ENCODE measurements at places on chromosomes 16 and 17.
A peak's percentile ranks its signal among the peaks of the same experiment; 100 is the strongest.

DNA sequence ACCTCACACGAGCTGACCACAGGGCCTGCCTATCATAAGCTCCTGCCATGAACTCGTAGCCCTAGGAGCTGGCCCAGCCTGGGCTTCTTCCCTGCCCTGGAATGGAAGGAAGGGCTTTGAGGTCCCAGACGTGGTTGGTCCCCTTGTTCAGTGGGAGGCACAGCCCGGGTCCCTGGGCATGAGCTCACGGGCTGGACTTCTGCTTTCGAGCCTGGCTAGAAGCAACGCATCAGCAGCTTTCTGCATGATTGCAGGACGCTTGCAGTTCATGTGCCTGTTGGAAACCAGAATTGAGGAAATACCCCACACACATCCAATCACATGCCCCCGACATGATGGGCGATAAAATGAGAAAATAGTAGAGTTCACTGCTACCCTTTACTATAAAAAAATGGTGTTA lies 293.3 kb downstream of the MAF start:
- DNase-seq = no peak

DNA sequence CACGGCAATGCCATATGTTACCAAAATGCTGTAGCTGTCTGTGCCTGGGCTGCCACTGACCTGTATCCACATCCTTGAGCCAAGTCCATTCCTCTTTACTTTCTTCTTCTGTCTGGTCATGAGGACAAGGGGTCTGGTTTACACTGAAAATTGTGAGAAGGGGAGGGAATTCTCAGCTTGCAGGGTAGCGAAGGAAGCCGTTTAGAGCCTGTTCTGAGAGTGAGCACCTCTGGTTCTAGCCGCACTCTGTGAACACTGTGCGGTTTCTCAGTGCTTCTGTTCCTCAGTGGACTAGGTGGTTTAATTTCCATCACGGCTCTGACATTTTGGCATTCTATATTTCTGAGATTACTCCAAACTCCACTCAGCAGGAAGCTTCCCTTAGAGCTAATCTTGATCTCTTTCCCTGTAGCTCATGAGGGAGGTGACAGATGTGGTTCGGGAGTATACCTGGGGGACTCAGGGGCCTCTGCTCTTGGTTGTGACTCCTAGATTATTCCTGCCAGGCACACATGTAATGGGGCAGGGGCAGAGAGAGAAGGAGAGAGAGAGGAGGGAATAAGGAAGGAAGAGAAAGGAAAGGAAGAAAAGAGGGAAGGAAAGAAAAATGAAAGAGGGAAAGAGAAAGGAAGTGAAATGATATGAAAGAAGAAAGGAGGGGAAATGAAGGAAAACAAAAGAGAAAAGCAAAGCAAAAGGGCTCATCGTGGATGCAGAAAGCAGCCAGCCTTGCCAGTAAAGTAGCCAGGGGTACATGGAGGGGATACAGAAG lies 14.2 kb upstream of the TBX21 start:
- no peak for DNase-seq

- peak; percentile 66 for DNase-seq
Measured at GRCh38 chr16:30054959-30055553, 10.5 kb upstream of the ALDOA start.

DNA sequence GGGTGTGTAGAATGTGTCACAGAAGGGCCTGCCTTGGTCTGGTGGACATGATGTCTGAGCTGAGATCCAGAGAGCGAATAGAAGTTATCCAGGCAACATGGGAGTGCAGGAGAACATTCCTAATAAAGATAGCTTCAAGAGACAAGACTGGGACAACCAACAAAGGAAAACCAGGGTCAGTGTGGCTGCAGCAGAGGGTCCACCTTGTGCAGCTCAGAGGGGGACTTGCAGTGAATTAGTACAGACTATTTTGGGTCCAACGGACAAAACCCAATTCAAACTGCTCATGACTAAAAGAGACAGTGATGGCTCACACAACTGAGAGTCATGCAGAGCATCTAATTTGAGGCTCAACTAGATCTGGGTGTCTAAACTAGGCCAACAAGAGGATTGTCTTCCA lies 192.1 kb downstream of the CBLN1 start:
- no peak for DNase-seq

- DNase-seq = no peak
Measured at GRCh38 chr17:18877104-18877645, 19.2 kb downstream of the PRPSAP2 start.

DNA sequence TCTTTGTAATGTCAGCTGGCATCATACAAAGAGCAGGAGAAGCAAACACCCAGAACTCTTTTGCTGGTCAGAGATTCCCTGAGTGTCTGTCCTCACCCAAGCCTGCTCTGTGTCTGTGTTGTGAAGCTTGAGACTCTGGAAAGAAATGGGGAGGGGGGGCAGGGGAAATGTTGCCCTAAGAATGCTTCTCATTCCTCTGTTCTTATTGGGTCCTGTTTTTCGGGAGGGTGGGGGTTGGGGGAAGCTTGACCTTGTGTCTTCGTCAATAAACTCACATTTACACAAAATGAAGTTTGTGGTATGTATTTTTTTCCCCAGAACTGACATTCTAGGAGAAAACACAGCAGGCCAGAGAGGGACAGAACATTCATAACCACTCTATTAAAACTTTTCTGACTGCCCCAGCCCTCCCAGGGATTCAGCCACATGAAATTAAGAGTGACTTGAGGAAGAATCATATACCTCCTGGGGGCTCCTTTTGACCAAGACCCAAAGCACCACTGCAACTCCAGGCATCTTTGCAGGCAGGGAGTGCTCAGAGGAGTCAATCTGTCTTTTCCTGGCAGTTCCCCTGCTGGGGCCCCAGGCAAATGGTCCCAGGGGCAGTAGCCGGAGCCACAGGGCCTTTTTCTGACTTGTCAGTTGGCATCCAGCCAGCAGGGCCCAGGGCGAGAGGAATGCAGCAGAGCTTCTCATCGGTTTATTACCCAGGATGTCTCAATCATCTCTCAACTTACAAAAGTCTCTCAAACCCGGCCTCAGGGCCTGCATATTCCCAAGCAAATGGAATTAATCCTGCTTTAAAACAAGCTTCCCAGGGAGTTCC lies 5.1 kb upstream of the RASL10B start:
- no peak for DNase-seq

- DNase-seq = peak; percentile 52
Measured at GRCh38 chr16:23482778-23483177, 27.5 kb downstream of the GGA2 start.

GRCh38 chr17:81556863-81557262 lies 4.7 kb upstream of the FAAP100 start:
- no peak for DNase-seq
